ENCODE measurements at places on chromosomes 7 and 10.

- DNase-seq, result no peak
Measured at GRCh38 chr7:7652798-7653540, 12.4 kb downstream of the UMAD1 start.

DNA sequence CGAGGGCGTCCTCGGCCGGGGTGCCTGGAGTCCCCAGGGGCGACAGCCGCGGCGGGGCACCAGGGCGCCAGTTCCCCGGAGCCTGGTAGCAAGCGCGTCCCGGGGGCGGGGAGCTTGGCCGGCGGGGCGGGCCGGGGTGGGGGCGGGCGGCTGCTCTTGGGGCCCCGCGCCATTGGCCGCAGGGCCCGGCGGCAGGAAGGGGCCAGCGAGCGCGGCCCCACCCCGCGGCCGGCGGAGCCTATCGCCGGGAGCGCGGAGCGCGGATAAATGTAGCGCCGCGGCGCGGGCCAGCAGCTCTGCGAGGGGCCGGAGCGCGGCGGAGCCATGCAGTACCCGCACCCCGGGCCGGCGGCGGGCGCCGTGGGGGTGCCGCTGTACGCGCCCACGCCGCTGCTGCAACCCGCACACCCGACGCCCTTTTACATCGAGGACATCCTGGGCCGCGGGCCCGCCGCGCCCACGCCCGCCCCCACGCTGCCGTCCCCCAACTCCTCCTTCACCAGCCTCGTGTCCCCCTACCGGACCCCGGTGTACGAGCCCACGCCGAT, at the start of gene HHEX:
TSS of gene HHEX (plus strand) at position 293 of the 548 bp plus-strand sequence. CDS start at position 325, 32 bp downstream.
- DNase-seq, result no peak

DNA sequence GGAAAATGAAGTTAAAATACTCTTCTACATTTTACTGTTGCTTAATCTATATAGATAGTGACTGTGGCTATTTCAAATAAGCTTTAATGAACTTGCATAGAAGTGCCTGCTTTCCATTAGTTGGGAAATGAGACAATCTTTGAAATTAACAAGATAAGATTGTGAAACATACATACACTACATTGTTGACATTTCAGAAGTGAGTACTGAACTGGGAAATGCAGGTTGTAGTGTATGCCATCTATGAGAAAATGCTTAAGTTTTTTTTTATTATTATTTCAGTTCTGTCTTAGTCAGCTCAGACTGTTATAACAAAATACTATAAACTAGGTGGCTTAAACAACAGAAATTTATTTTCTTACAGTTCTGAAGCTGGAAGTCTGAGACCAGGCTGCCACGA, 49.6 kb upstream of the CSTF2T start:
- DNase-seq, result no peak

DNA sequence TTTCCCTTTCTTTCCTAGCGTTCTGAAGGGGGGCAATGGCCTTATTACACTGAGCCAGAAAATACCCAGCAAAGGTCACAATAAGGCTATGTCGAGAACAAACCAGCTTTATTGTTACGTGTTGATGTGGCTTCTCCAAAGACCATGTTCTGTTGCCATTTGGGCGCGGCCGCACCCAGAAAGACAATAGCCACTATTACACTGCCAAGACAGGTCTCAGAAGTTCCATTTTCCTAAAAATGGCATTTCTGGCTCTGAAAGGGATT, 77.8 kb downstream of the PROSER2 start:
- DNase-seq, result no peak

GRCh38 chr10:549391-549790, 140.1 kb downstream of the DIP2C start:
- DNase-seq, result no peak

DNA sequence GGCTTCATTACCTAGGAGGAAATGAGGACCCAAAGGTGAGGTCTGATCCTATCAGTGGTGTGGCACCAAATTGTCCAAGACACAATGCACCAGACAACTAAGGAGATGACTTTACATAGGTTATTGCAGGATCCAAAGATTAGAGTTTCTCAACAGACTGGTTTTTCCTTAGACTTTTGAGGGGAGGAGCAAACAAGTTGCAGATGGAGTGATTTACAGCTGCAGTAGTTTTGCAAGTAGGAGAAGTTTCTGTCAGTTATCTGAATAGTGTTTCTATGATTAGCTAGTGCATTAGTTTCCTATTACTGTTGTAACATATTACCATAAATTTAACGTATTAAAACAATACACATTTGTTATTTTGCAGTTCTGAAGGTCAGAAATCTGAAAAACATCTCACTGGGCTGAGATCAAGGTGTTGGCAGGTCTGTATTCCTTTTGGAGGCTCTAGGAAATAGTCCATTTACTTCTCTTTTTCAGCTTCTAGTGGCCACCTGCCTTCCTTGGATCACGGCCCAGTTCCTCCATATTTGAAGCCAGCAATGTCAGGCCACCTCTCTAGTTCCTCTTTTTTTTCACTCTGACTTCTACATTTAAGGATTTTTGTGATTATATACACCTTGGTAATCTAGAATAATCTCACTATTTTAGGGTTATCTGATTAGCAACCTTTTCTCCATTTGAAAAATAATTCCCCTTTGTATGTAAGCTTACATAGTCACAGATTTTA, 994.9 kb downstream of the REEP3 start:
- no peak for DNase-seq

DNA sequence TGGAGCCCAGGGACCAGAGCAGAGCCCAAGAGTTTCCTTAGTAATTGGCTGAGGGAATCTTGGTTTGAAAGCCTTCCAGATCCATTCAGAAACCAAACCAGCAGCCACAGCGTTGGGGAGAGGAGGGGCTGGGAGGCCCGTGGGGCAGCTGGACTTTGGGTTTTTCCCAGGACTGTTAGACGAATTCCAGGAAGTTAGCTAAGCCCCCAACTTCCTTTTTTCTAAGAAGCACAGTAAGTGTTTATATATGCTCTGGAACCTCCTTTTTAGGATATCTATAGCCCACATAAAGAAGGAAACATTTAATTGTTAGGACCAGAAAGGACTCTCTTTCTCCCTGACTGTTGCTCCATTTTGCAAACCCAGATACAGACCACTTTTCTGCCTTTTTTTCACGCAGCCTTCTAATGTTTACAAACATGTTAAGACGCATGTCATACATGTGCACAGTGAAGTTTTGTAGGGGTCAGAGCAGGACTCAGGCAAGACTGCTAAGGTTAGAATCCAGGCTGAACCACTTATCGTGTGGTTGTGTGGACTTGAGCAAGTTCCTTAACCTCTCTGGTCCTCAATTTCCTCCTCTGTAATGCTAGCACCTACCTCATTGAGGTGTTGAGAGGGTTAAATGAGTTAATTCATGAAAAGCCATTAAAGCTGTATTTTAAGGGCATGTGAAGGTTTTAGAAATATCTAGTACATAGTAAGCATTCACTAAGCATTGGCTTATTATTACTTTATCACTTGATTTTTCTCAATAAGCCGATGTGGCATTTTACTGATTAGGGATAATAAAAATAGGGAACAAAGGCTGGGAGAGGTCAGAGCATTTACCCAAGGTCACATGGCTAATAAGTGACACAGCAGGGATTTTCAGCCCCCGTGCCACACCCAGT, 42.4 kb downstream of the TBATA start:
- DNase-seq, result no peak

DNA sequence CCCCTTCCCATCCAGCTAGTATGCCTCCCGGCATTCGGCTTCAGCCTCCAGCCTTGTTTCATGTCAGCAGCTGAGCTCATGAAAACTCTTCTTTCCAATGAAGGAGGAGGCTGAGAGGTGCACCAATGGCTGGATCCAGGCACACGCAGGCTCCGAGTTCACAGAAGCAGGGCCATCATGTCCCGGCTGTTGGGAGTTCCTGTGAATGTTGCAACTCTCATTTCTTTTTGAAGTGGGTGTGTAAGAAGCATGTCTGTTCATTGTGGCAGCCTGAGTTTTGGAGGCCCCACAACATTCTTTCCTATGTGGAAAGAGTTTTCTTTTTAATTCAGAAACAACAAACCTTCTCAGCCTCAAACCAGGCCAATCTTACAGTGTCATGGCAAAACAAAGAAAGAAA, 89.7 kb downstream of the PTPRE start:
- DNase-seq, result no peak

GRCh38 chr7:77696643-77697534, 630 bp downstream of the RSBN1L start:
- no peak for DNase-seq

GRCh38 chr7:74583630-74584029, 73.9 kb upstream of the GTF2I start:
- peak; percentile 50 for DNase-seq

GRCh38 chr10:84049645-84050011, 89.7 kb upstream of the GHITM start:
- no peak for DNase-seq

- DNase-seq, result no peak
Measured at GRCh38 chr7:158074896-158075632, 512.6 kb downstream of the PTPRN2 start.

DNA sequence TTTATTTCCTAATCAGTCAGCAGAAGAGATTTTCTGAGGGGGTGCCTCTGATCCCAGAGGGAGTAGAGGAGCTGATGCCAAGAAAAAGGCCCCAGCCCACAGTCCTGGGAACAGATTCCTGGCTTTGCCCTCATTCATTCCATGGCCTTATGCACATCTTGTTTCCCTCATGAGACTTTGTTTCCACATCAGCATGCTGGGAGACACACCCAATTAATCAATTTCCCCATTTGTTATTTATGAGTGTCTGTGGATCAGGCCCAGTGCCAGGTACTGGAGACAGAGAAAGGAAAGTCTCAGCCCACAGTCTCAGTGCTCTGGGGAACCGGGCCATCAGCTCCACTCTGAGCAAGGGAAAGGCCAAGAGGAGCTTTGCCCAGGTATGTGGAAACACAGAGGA, 496.2 kb upstream of the ZMIZ1 start:
- no peak for DNase-seq

DNA sequence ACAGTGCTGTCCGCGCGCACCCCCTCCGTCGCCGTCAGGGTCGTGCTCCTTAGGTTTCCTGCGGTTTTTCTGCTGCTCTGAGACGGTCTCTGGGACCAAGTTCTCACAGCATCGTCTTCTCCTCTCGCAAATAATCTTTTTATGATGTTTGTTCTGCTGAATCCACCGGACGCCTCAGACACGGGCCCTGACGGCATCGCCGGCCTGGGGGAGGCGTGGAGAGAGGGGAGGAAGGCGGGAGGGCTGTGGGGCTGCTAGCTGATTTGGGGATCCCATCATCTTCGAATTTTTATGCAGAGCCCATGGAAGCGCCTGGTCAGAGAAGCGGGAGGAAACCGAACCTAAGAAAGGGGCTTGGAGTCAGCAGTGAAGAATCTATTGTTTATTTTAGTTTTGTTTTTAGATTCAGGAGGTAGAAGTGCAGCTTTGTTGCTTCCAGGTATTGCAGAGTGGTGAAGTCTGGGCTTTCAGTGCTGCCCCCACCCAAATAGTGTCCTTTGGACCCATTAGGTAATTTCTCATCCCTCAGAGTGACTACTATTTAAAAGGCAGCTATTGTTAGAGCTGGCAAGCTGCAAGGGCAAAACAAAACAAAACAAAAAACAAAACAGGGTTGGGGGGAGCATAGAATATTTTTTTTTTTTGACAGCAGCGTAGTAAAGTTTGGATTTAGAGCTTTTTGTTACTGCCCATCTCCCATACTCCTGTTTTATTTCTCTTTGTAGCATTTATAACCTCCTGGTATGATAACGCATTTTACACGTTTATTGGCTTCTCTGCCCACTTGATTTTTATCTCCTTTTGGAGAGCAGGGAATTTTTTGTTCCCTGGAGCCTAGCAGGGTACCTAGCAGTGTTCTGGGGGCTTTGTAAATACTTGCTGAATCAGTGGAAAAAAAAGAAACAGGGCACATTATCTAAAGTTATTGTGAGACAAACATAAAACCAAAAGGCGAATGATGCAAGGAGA, 92.6 kb downstream of the SPAG6 start:
- DNase-seq, result no peak

- no peak for DNase-seq
Measured at GRCh38 chr7:36723951-36724664, at the start of gene AOAH. AOAH (minus strand) TSS chr7:36724494; CDS start chr7:36724148, 346 bp downstream.

DNA sequence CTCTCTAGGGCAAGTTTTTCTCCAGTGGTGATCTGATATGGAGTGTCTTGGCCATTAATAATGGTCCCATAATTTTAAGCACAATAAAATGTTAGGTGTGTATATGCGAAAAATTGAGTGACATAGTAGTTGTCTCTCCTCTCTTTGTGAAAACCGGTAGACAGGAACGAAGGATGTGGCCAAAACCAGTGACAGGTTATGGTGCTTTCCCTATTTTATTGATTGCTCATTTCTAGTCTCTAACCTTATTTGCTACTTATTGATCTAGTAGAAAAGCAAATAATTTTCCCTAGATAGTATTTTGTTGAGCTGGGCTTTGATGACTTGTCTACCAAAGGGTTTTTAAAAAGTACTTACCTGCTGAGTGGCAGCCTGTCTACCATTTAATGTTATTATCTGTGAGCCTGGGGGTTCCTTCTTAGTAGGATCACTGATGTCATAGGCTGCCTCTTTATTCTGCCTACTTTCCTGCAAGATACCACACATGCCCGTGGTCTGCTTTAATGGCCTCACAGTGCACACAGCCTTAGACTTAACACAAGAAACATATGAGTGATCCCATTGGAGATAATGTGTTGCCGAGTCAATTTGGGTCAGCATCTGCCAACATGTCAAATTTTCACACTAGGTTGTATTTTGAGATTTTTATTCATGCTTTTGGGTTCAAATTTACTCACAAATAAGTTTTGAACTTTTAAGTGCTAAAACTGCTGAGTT, 100.0 kb downstream of the AUTS2 start:
- no peak for DNase-seq

GRCh38 chr7:84372155-84372621, 177.6 kb upstream of the SEMA3A start:
- peak; percentile 57 for DNase-seq

- DNase-seq, result no peak
Measured at GRCh38 chr7:83832009-83832408, 183.1 kb upstream of the SEMA3E start.

DNA sequence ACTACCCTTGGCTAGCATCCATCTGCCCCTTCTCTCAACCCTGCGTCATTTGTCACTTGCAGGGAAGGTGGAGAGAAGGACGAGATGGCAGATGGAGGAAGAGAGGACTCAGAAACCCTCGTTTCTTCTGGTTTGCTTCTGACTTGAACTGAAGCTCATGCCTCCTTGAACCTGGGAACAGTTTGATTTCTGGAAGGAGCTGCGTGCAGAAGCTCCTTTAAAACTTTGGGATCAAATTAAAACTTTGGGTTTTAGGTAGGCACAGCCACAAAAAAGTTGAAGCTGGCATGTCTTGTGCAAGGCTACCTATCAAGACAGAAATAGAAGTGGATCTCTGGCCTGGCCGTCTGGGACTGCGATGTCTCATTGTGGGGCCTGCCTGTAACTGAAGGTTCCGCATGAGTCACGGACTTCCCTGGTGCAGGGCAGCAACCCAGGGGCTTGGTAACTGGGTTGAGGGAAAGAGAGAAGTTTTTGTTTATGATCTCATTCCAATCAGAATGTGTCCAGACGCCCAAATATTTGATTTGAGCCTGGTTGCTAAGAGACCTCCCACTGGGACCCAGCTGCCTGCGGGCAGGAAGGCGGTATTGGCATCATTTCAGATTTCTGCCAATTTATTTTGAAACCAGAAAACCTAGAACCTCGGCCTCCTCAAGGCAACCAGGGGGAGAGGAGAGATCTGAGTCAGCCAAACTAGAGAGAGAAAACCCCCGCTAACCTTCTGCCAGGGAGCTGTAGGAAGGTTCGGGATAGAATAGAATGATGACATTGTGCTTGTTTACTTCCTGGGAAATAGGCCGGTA, 15.8 kb upstream of the CAMK1D start:
- peak; percentile 88 for DNase-seq

GRCh38 chr7:44060948-44061644, 4.3 kb downstream of the PGAM2 start:
- DNase-seq, result no peak

Measured in epithelial cell of prostate (primary cell).